ENCODE measurements at places on chromosomes 6 and 20. TPM values are rescaled to one million over a fixed set of nuclear protein-coding genes. Genes with fewer than 3 reads are reported as not detected.

DNA sequence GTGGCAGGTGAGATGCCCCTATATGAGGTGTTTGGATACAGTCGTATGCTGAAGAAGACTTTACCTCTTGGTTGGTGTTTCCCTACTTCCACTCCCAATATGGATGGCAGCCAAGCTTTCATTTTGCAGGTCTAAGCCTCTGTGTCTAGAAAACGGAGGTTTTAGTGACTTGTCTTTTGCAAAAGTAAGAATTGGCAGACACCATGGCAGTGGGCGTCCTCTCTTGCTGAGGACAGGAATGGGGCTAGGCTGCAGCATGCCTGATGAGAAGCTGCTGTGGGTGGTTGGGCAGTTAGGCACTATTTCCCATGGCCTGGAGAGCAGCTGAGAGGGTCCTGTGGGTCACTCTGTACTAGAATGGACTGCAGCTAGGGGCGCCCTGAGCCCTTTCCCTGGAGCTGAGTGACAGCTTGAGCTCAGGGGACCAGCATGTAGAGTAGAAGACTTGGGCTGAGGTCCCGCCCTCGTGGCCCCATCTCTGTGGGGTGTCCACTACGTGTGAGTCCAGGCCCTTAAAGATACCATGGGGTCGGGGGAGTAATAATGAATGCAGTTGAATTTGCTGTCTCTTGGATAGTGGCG, 127.4 kb downstream of the CDH26 start:
- no peak for DNase-seq
- no peaks in the 10 kb centered on the region for H3K4me1 ChIP-seq
- H3K27ac ChIP-seq = no peak overlapping the region
- H3K36me3 ChIP-seq = no peaks in the 10 kb centered on the region
- H3K4me3 ChIP-seq = no peak overlapping the region

CARMIL1 gene
- 11.9 TPM for polyA plus RNA-seq

KHDRBS2 gene
- not detected for polyA plus RNA-seq

GRCh38 chr20:45467172-45467571, 2.4 kb upstream of the WFDC2 start:
- H3K36me3 ChIP-seq = no peaks in the 10 kb centered on the region
- peaks cover 88% of the 10 kb centered on the region for H3K27me3 ChIP-seq
- H3K4me3 ChIP-seq = no peak overlapping the region
- no peaks in the 10 kb centered on the region for H3K4me1 ChIP-seq
- no peak overlapping the region for H3K27ac ChIP-seq

- peak; percentile 68 for DNase-seq
- no peak overlapping the region for H3K27ac ChIP-seq
- no peaks in the 10 kb centered on the region for H3K36me3 ChIP-seq
- peaks cover 2% of the 10 kb centered on the region for H3K27me3 ChIP-seq
- no peak overlapping the region for H3K4me3 ChIP-seq
These were observed 97.0 kb downstream of the KCNB1 start for GRCh38 chr20:49385465-49385864.

DNA sequence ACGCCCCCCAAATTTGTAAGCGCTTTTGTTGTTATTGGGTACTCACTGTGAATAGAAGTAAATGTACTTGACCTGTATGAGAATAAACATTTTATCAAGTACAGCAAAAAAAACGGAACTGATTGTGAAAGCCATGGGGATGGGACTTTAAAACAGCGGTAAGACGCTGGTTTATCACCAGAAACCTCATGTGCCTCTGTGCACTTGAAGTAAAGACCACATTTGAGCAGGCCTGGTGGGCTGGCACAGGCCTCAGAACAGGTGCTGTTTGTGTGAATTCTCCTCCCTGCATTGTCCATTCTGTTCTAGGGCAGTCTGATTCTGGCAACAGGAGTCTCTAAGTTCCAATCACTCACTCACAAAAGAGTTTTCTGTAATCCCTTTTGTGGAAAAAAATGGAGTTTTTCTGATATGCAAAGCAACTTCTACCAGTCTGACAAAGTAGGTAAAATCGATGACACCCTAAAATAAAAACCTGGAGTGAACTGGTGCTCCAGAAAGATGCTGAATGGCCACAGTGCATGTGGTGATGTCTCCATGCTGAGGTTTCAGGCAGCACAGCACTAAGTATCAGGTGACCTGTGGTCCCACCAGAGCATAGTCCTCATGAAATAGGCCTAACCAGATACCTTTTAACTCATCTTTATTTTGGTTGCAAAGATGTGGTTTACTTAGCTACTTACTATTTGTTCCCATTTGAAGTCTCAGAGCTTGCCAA, 53.9 kb downstream of the STX7 start:
- DNase-seq = no peak
- no peak overlapping the region for H3K4me3 ChIP-seq
- H3K27ac ChIP-seq = no peak overlapping the region
- peaks cover 62% of the 10 kb centered on the region for H3K36me3 ChIP-seq
- H3K27me3 ChIP-seq = no peaks in the 10 kb centered on the region

SLC32A1 gene
- not detected for polyA plus RNA-seq

ZNF391 gene
- polyA plus RNA-seq = 2.4 TPM

DNA sequence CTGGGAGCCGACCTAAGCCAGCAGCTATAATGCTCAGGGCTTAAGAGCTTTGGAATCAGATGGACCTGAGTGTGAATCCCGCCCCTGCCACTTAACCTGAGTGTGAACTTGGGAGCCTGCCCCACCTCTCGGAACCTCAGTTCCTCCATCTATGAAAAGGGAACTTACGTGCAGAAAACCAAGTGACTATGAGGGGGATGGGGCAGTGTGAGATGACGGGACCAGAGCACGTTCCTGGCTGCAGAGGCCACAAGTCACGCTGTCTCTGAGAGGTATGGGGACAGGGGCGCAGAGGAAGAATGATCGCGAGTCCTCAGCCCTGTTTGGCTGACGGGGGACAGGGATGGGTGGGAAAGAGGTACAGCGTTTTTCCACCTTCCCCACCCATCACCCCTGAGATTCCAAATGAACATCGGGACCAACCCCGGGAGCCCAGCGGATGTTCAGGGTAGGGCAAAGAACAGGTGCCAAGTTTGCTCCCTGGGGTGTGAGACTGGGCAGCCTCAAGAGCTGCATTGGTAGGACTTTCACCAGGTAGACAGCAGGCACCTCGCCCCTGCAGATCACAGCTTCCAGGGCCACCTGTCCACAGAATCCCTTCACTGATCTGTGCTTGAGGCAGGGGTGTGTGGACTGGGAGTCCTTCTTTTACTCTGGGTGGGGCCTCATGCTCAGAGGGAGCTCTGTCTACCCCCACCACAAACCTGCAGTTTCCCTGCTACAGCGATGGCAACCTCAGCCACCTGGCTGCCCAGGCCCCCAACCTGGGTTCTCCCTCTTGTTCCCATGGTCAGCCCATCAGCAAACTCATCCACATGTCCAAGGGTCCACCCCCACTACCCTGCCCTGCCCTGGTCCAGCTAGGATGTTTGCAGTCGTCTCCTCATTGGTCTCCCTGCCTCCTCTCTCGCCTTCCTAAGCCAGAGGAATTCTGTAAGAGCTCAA, 85.8 kb downstream of the CEBPB start:
- no peaks in the 10 kb centered on the region for H3K4me1 ChIP-seq
- H3K27ac ChIP-seq = no peak overlapping the region
- no peak overlapping the region for H3K4me3 ChIP-seq
- no peaks in the 10 kb centered on the region for H3K36me3 ChIP-seq
- no peaks in the 10 kb centered on the region for H3K27me3 ChIP-seq

DNA sequence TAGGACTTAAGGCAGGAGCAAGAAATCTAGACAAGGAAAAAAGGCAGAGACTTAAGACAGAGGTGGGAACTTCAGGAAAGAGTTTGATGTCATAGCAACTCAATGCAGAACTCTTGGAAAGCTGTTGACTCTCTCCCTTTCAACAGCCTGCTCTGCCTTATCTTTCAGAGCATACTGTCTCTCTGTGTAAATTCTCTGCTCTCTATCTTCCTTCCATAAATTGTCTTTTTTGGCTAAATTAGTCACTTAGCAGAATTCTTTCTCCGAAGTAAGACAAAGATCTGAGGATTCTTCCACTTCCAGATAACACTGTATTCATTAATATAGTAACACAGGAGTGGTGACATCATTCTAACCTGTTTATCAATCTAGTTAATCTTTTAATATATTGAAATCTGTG, 80.2 kb downstream of the PLG start:
- H3K4me3 ChIP-seq = no peak overlapping the region
- H3K27me3 ChIP-seq = no peaks in the 10 kb centered on the region
- H3K4me1 ChIP-seq = no peaks in the 10 kb centered on the region
- no peak overlapping the region for H3K27ac ChIP-seq
- H3K36me3 ChIP-seq = no peaks in the 10 kb centered on the region

GRCh38 chr6:38591439-38591838, 48.3 kb downstream of the BTBD9 start:
- H3K4me1 ChIP-seq = peaks cover 25% of the 10 kb centered on the region
- peaks cover 4% of the 10 kb centered on the region for H3K36me3 ChIP-seq
- no peaks in the 10 kb centered on the region for H3K27me3 ChIP-seq
- no peak for DNase-seq

RAD21L1 gene
- 0.16 TPM for polyA plus RNA-seq

DNA sequence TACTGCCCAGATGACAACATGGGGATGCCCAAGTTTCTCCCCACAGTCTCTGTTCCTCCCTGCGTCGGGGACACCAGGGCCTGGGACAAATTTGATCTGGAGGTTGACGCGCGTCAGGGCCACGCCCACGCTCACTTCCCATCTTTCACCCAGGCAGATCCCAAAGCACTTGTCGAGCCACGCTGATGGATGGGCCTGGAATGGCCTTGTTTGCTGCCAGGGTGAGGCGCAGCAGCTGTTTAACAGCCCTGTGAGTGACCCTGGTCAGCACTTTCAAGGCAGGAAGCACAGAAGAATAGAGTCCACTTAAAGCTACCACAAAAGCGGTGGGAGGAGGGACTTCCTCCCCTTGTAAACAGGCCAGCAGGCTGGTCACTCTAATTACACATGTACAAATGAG, 324.7 kb upstream of the JARID2 start:
- no peaks in the 10 kb centered on the region for H3K36me3 ChIP-seq
- no peak overlapping the region for H3K4me3 ChIP-seq
- H3K4me1 ChIP-seq = peaks cover 19% of the 10 kb centered on the region

DEFB124 gene
- polyA plus RNA-seq = not detected

- H3K27ac ChIP-seq = no peak overlapping the region
- no peak overlapping the region for H3K4me3 ChIP-seq
- H3K36me3 ChIP-seq = no peaks in the 10 kb centered on the region
- peaks cover 41% of the 10 kb centered on the region for H3K27me3 ChIP-seq
- H3K4me1 ChIP-seq = no peaks in the 10 kb centered on the region
These were observed 109.2 kb downstream of the BMP7 start for GRCh38 chr20:57157106-57157691.

- peaks cover 6% of the 10 kb centered on the region for H3K4me1 ChIP-seq
- H3K36me3 ChIP-seq = no peaks in the 10 kb centered on the region
These were observed 34.3 kb downstream of the CCN2 start for GRCh38 chr6:131916847-131917246.

DNA sequence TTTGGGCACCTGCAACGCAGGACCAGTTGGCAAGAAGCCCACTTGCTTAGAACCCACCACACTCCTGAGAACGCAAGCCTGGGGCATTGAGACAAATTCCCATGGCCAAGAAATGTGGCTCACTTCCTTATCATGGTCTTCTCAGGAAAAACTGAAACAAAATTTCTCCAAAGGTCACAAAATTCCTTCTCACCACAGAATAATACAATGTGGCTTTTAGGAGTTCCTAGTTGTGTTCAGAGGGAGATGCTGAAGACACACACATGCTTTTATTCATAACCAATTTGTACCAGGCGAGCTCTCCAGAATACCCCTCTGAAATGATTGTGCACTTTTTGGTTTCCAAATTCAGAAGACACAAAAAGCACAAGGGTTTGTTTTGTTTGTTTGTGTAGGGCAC, 31.6 kb downstream of the ADTRP start:
- peaks cover 2% of the 10 kb centered on the region for H3K4me1 ChIP-seq
- no peak overlapping the region for H3K27ac ChIP-seq
- DNase-seq = no peak
- no peaks in the 10 kb centered on the region for H3K36me3 ChIP-seq
- H3K27me3 ChIP-seq = no peaks in the 10 kb centered on the region

NR2E1 gene
- not detected for polyA plus RNA-seq

BPIFB3 gene
- polyA plus RNA-seq = not detected

DNA sequence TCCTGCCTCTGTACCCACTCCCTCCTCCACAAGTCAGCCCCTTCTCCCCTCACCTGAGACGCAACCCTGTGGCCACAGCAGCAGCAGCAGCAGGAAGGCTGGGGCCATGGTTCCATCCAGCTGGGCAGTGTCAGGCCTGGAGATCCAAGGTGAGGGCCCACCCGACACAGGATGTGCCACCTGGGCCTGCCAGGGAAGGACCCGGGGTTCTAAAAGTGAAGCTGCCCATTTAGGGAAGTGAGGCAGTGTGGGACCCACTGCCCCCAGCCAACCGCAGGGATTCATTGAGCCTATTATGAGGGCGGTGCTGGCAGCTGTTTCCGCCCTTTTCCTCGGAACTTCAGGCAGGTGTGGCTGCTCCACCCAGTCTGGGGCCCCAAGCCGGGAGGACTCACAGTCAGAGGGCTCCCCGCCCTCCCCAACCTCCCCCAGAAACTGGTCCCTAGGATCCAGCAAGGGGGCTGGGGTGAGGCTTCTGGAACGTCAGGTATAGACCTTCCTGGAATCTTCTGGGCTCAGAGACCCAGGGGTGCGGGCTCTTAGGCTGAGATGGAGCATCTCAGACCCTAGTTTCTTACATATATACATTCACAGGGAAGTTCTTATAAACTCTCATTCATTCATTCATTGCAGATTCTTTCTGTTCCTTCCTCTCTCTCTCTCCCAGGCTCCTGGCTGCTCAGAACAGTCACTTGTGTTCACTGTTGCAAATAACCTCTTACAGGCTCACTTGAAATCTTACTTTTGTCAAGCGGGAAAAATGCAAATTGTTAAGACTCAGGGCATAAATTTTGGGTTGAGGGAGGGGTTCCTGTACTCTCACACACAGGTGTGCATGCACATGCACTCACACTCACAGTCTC, at the start of gene TREML2:
Gene TREML2, minus strand, starts transcription at position 249 of the 863 bp plus-strand sequence. Its CDS starts 141 bp downstream, at position 108.
- peaks cover 5% of the 10 kb centered on the region for H3K27me3 ChIP-seq
- H3K27ac ChIP-seq = no peak within 1 kb of the TSS
- no peaks in the 10 kb centered on the region for H3K36me3 ChIP-seq
- H3K4me3 ChIP-seq = no peak within 1 kb of the TSS

- no peaks in the 10 kb centered on the region for H3K4me1 ChIP-seq
- H3K27me3 ChIP-seq = no peaks in the 10 kb centered on the region
- DNase-seq = no peak
These were observed 335.8 kb downstream of the EPHA7 start for GRCh38 chr6:93083337-93084230.

C6orf15 gene
- not detected for polyA plus RNA-seq
